Neural progenitor cell (in vitro differentiated cells): ENCODE measurements at places on chromosomes 5 and 9.

GRCh38 chr5:318931-319601 is 2.4 kb upstream of the AHRR start:
- DNase-seq: no peak

DNA sequence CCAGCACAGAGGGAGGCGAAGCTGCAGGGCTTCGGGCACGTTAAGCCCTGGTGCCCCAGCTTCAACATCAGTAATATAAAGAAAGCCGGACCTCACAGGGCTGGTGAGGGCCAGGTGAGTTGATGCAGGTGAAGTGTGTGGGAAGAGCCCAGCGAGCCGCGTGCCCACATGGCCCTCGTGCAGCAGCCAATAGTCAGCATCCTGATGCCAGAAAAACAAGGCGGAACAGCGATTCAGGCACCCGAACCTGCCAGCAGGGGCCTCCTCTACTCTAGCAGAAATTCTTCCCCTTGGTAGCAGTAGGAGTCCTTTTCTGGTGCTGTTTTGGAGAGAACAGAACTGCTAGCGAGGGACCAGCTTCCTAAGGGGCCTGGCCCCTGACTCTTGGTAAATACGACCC is 7.8 kb downstream of the MED10 start:
- DNase-seq: no peak

DNA sequence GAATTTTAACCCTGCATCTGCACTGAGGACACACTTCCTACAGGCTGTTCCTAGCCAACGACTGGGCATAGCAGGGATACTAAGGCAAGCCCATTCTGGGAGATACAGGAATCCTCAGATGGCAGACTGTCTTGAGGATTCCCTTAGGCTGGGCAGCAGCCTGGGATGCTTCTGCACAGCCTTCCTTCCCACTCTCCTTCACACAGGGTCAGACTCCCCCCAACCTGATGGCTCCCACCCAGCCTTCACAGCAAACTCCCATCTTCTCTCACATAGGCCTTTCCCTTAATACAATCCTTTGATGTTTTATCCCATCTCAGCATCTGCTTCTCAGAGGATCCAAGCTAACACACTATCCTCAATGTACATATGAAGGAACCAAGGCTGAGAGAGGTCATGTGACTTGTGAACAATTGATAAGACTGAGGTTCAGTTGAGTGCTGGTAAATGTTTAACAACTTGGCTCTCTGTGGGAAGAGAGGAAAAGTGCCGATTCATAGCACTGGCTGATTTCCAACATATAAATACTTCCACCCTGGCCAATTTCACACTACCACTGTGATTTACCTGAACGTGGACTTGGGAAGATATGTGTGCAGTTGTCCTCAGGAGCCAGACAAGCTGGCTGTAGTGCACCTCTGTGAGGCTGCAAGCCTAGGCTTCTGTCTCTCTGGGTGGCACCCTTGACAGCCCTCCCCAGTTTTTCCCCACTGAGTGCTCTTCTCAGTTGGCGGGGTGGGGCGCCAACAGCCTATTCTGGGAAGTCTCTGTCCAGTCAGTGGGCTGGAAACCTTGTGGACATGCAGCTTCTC is 120.2 kb upstream of the TRIM32 start:
- no peak for DNase-seq

DNA sequence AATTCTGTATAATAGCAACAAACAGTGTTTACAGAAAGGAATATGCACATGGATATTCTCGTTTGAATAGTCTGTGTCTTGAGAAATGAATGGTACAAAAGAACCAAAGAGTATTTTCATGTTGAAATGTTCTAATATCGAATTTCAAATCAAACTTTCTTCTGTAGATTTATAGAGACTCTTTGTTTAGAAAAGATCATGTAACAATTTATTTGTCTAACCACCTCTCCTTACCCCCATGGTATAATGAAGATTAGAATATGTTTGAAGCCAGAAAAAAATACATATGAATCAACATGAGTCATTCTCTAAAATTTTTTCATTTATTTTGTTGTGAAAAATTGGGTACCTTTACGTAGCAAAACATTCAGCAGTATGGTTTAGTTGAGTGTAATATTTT is 285.6 kb downstream of the PRR16 start:
- DNase-seq: no peak

GRCh38 chr9:22423566-22423965 is 23.1 kb upstream of the DMRTA1 start:
- no peak for DNase-seq

DNA sequence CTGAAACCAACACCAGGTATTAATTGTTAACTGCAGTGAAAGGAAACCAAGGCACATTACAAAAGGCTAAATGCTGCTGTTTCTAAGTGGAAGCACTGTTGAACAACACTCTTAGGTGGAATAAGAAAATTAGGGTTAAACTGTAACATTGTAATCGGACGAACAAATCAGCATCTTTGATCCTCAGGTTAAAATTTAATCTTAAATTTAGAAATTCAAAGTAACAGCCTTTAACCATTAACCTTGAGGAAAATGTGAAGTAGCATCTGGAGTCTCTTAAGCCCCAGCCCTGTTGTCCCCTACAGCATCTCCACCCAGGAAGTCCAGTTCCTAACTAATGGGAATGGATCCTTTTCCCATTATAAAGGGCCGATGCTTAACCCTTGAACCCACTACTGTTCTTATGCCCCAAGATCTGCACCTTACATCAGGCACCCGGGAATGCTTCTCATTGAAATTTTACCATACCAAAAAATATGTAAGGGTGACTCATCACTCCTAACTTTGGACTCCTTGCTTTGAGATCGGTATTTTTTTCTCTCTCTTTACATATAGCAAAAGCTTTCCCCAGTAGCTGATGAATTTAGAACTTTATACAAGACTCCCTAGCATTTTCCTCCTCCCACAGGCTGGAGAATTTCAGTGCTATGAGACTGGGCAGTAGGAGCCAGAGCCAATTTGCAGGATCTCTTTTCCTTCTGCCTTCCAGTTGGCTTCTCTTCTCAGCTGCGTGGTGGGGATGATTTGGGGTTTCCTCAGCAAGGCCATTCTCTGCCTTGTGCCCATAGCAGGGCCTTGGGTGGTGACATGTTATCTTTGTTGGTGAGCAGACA is 32.0 kb upstream of the ITGA2 start:
- DNase-seq: no peak

DNA sequence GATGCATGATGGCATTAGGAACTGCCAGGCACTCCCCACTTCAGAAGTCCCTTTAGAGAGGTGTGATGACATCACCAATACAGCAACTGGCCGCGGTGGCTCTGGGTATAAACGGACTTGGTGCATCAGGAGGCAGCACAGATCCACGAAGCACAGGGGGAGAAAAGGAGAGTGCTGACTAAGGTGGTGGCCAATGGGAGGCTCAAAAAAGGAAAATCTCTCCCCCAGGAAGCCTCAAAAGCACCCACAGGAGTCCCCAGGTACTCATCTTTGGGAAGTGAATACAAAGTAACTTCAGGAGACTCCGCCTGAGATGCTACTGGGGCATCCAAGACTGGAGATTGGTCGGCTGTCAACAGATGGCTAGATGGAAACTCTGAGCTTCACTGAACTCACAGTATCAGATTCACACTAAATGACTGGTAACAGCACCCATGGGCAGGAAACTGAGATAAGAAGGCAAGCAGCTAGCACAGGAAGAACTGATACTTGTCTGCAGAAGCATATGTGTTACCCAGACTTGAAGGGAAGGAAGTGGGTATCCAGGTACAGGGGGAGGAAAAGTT is 7.6 kb downstream of the TTC39B start:
- no peak for DNase-seq

DNA sequence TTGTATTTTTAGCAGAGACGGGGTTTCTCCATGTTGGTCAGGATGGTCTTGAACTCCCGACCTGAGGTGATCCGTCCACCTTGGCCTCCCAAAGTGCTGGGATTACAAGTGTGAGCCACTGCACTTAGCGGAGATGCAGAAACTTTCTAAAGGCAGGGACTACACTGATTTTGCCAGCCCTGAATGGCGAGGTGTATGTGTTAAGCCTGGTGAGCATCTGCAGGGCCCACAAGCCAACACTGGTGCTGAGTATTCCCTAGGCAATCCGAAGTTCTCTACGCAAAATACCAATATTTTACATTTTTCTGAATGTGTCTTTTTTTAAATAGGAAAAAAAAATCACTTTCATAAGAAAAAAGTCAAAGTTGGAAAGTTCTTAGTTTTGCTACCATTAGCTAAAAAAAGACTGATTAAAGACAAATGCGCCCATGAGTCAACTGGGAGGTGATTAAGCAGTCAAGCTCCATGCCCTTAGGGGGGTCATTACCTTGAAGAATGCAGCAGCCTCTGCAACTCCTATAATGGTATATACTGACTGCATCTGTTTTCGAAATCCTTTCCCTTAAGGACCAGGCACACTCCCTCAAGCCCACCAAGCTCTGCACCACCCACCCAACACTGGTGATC is 502.8 kb downstream of the BNC2 start:
- no peak for DNase-seq

GRCh38 chr5:82325155-82325554 is 47.0 kb upstream of the RPS23 start:
- no peak for DNase-seq

DNA sequence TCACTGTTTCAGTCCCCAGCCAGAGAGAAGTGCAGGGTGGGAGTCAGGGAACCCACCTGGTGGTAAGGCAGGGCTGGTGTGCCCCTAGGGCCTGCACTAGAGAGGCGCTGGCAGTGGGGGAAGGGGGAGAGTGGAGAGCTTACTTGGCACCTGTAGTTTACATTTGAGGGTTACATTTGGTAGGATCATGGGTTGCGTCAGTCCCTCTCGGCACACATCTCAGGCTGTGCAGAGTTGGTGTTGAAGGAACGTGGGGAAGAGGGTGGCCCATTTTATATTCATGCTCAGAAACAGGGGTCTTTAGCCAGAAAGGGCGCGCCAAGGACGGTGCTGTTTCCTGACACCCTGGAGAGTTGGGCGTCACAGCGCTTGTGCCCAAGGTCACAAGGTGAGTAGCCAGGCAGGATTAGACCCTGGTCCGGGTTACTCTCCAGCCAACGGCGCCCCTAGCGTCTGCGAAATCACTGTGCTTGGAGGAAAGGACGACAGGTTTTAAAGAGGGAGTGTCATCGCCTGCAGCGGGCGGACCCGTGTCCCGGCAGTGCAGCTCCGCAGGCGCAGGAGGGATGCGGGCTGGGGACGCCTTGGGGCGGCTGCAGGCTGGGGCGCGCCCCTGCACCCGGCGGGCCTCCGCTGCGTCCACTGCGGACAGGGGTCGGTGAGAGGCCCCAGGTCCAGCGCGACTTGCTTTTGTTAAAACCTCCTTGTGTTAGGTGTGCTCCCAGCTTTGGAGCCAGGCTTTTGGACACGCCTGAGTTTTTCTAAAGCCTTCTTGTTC is 272.6 kb downstream of the FANCC start:
- peak; percentile 91 for DNase-seq

DNA sequence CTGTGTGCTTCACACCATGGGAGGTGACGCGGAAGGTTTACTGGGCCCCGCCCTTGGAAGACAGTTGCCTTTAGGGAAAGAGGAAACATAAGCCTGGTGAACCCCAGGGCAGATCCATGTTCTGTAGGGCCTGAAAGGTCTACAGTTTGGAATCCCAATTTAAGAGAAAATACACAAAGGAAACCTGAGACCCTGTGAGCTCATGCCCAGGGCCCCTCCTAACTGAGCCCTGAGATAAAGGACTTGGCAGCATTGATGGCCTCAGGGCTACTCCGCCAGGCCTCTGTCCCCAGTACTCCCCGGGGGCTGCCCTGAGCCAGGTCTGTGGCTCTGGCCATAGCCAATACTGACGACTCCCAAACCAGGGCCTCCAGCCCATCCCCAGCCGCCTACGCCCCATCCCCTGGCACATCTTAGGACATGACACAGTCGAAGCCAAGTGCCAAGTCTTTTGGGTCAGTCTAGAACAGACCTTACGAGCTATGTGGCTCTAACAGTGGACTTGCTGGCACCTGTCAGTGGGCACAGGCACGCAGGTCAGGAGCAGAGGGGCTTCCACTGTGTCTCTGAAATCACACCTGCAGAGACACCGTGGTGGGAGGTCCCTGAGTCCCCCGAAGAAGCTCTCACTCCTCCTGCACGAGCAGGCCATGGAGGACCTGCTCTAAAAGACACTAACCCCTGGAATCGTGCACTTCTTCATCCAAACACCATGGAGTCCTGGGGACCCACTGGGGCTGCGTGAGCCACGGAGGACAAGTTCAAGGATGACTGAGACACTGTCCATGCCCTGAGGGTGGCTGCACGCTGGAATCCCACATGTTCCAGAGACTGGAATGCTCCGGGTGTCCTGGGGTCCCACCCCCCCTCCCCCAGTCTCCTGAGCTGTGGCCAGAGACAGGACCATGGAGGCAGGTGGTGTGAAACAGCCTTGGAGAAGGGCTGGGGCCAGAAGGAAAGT is 40.3 kb upstream of the BARHL1 start:
- DNase-seq: peak; percentile 61

- DNase-seq: no peak
Observed at GRCh38 chr9:20734275-20734674, 50.2 kb downstream of the FOCAD start.

DNA sequence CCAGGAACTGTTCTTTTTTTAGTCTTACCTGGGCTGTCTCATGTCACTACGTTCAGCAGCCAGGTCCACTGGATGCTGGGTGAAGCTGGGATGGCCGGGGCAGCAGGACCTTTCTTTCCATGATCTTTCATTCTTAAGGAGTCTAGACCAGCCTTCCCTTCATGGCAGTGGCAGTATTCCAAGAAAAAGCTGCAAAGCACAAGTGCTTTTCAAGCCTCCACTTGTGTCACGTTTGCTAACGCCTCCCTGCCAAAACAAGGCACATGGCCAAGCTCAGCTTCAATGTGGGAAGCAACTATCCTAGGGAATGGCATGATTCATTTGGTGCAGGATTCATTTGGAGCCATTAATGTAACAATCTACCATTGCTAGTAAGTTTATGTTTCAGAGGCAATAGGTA is 94.8 kb downstream of the RCL1 start:
- no peak for DNase-seq

- DNase-seq: no peak
Observed at GRCh38 chr5:113195771-113196170, 219.2 kb downstream of the DCP2 start.

- no peak for DNase-seq
Observed at GRCh38 chr9:134221273-134222017, 57.1 kb upstream of the RNU6ATAC start.

GRCh38 chr5:111675201-111675934 is 81.6 kb downstream of the NREP start:
- peak; percentile 16 for DNase-seq

GRCh38 chr5:129609710-129610109 is 138.2 kb upstream of the MINAR2 start:
- DNase-seq: no peak

DNA sequence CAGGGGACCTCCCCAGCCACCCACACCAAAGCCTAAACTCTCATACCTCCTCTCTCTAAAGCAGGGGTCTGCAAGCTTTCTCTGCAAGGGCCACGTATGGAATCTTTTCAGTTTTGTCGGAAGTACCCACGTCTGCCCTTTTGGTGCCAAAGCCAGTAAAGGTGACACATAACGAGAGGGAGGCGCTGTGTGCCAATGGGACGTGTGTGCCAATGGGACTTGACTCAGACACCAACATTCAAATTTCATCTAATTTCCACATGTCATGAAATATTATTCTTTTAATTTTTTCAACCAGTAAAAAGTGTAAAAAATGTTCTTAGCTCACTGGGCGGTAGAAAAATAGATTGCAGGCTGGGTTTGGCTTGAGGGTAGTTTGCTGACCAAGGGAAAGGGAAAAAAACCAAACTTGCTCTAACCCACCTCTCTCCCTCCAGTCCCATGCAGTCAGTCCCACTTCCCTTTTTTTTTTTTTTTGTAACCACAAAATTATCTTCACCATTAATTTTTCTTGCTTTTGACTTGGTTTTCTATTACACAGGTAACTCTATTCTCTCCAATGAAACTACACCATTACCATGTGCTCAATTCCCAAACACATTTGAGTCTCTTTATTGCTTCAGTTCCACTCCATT is 25.5 kb downstream of the OR2V1 start:
- DNase-seq: no peak

GRCh38 chr9:11039006-11039405 is 426.2 kb upstream of the PTPRD start:
- DNase-seq: no peak
